ENCODE measurements at places on chromosomes 6 and 20. TPM values are rescaled to one million over a fixed set of nuclear protein-coding genes. Genes with fewer than 3 reads are reported as not detected.

The TPD52L1 gene
- polyA plus RNA-seq = not detected

The GPR31 gene
- polyA plus RNA-seq = not detected

The HCK gene
- 16.5 TPM for polyA plus RNA-seq

- H3K4me3 ChIP-seq = no peak overlapping the region
- no peak overlapping the region for H3K27ac ChIP-seq
Observed at GRCh38 chr20:4607287-4607713, 114.4 kb upstream of the PRND start.

- no peaks in the 10 kb centered on the region for H3K27me3 ChIP-seq
- peaks cover 5% of the 10 kb centered on the region for H3K4me1 ChIP-seq
- H3K36me3 ChIP-seq = peaks cover 15% of the 10 kb centered on the region
- H3K4me3 ChIP-seq = no peak overlapping the region
- no peak for DNase-seq
Observed at GRCh38 chr6:111706841-111707391, 101.2 kb upstream of the TRAF3IP2 start.

DNA sequence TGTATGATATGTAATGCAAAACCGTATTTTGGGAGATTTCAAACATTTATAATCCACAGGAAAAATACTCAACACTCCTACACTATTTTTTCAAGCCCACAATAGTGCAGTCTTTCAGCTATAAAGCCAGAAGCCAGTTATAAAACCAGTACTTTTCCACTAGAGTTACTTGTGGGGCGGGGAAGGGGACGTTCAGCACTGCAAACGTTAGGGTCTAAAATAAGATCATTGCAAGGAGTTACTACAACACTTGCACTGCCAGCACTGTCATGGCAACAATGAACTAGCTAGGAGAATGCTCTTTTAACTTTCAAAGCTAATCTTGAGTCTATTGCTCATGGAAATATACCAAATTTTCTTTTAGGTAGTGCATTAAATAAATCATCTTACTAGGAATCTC, 14.7 kb downstream of the SESN1 start:
- no peak overlapping the region for H3K4me3 ChIP-seq
- no peaks in the 10 kb centered on the region for H3K27me3 ChIP-seq
- no peak for DNase-seq
- H3K36me3 ChIP-seq = no peaks in the 10 kb centered on the region

GRCh38 chr20:53100476-53100911, 128.3 kb downstream of the TSHZ2 start:
- no peaks in the 10 kb centered on the region for H3K36me3 ChIP-seq
- DNase-seq = no peak
- H3K27ac ChIP-seq = no peak overlapping the region
- no peaks in the 10 kb centered on the region for H3K4me1 ChIP-seq

DNA sequence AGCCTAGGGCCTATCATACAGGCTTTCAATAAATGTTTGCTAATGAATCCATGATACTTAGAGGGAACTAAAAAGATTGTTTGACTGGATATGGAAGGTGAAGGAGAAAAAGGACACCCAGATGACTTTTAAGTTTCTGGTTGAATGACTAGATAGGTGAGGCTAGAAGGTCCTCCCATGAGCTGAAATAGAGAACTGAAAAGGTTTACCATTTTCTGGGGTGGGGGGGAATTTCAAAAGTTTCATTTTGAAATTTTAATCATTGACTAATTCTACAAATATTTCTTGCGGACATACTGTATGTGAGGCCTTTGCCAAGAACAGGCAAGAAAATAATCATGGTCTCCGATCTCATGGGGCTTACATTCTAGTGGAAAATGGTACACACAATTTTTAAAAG, 17.9 kb upstream of the ZBTB2 start:
- peaks cover 6% of the 10 kb centered on the region for H3K4me1 ChIP-seq
- no peak overlapping the region for H3K27ac ChIP-seq
- no peak overlapping the region for H3K4me3 ChIP-seq
- peaks cover 31% of the 10 kb centered on the region for H3K36me3 ChIP-seq
- no peak for DNase-seq

DNA sequence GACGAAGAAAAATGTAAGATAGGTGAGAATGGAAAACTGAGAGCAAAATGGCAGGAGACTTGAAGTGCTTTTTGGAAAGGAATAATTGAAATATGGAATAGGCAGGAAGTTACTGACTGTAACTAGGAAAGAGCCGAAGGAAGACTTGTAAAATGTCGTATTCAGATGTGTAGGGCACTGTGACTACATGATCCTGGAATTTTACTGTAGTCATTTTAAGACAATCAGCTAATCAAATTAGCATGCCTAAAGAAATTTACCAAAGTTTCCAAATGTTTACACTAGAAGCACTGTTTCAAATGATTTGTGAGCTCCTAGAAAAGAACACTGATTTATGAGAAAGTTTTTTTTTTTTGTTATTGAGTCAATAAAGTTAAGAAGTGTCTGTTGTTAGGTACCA, 21.2 kb upstream of the ADIG start:
- no peaks in the 10 kb centered on the region for H3K4me1 ChIP-seq
- H3K4me3 ChIP-seq = no peak overlapping the region
- no peaks in the 10 kb centered on the region for H3K27me3 ChIP-seq
- H3K36me3 ChIP-seq = peaks cover 14% of the 10 kb centered on the region
- no peak for DNase-seq
- H3K27ac ChIP-seq = no peak overlapping the region
